ENCODE measurements at places on chromosomes 7 and 10. TPM values are rescaled to one million over a fixed set of nuclear protein-coding genes. Genes with fewer than 3 reads are reported as not detected.

Gene HOXA4
- total RNA-seq, result 37.6 TPM

- no peak overlapping the region for H3K27ac ChIP-seq
- no peaks in the 10 kb centered on the region for H3K36me3 ChIP-seq
- H3K4me1 ChIP-seq, result peaks cover 11% of the 10 kb centered on the region
- DNase-seq, result peak; percentile 39
- H3K4me3 ChIP-seq, result no peak overlapping the region
These were observed 181.8 kb downstream of the DNAJB6 start for GRCh38 chr7:157518514-157519175.

DNA sequence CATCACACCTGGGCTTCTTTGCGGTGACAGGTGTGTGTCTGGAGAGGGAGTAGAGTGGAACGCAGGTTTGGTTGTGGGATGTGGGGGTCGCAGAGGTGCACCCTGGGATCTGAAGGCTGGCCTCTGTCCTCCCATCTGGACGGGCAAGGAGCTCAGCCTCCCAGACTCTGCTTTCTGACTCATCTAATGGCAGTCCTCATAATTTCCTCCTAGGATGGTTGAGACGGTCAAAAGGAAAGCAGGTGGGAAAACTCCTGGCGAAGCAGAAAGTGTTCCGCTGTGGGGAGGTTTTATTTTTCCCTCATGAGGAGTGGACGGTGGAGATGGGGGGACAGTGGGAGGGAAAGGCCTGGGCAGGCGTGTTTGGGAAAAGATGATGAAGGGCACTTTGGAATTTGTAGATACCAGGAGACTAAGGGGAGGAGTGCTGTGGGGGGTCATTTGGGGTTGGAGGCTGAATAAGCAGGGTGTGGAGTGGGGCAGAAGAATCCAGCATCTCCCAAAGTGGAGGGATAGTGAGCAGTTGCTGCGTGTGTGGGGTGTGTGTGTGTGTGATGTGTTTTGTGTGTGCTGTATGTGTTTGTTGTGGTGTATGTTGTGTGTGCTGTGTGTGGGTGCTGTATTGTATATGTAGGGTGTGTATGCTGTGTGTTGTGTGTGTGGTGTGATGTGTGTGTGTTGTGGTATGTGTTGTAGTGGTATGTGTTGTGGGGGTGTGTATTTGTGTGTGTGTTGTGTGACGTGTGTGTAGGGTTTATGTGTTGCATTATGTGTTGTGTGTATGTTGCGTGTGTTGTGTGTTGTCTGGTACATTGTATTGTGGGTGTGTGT is 97.2 kb upstream of the PODXL start:
- no peak for DNase-seq
- H3K4me1 ChIP-seq, result peaks cover 6% of the 10 kb centered on the region

Gene PRTFDC1
- 22.9 TPM for total RNA-seq

GRCh38 chr10:127257395-127257794 is 61.0 kb upstream of the INSYN2A start:
- peaks cover 34% of the 10 kb centered on the region for H3K36me3 ChIP-seq
- DNase-seq, result no peak
- H3K4me1 ChIP-seq, result peaks cover 5% of the 10 kb centered on the region
- no peak overlapping the region for H3K4me3 ChIP-seq
- no peak overlapping the region for H3K27ac ChIP-seq
- H3K27me3 ChIP-seq, result no peaks in the 10 kb centered on the region

Gene GTPBP10
- 22.9 TPM for total RNA-seq

Gene AKR1C3
- 14.6 TPM for total RNA-seq

- no peak overlapping the region for H3K4me3 ChIP-seq
- no peaks in the 10 kb centered on the region for H3K27me3 ChIP-seq
- H3K27ac ChIP-seq, result no peak overlapping the region
- H3K4me1 ChIP-seq, result no peaks in the 10 kb centered on the region
- no peak for DNase-seq
These were observed 225.7 kb downstream of the PLXDC2 start for GRCh38 chr10:20041931-20042330.

Gene LRRC61
- 13.0 TPM for total RNA-seq

- H3K27me3 ChIP-seq, result no peaks in the 10 kb centered on the region
- H3K4me1 ChIP-seq, result no peaks in the 10 kb centered on the region
- peaks cover 37% of the 10 kb centered on the region for H3K36me3 ChIP-seq
- H3K4me3 ChIP-seq, result no peak overlapping the region
These were observed 81.0 kb downstream of the SIRT1 start for GRCh38 chr10:67965456-67965855.

DNA sequence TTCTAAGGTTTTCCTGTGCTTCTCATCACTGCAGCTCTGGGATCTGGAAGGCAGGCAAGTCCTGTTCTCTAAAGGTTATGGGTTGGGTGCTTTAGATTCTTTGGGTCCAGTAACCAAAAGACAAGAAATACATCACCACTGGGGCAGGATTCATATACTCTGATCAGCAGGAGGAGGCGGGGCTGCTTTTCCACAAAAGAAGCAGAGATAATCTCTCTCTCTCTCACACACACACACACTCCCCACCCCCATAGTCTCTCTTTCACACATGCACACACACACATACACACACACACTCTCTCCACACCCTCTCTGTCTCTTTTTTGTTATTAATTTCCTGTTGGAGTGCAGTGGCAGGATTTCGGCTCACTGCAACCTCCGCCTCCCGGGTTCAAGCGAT is 13.0 kb upstream of the ACBD5 start:
- H3K4me3 ChIP-seq, result peak overlapping the region; percentile 55
- no peak for DNase-seq
- H3K27ac ChIP-seq, result no peak overlapping the region
- H3K4me1 ChIP-seq, result peaks cover 5% of the 10 kb centered on the region
- peaks cover 3% of the 10 kb centered on the region for H3K36me3 ChIP-seq

DNA sequence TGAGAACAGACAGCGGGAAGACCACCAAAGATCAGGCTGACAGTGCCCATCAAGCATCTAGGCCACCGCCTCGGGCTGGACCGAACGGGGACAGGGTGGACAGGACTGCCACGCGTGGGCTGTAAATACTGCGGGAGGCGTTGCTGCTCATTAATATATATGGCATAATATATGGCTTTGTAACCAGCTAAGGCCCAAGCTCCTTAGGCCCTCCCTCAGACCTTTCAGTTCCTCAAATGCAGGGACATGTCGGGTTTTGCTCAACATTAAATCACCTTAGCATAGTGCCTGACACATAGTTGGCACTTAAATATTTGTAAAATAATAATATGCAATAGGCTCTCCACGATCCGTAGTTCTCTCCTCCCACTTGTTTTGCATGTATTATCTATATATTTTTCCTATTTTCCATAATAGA is 402 bp upstream of the TMEM168 start:
- H3K4me3 ChIP-seq, result peak overlapping the region; percentile 98
- H3K27me3 ChIP-seq, result no peaks in the 10 kb centered on the region
- H3K36me3 ChIP-seq, result peaks cover 21% of the 10 kb centered on the region

GRCh38 chr10:15539262-15539661 is 168.2 kb upstream of the FAM171A1 start:
- H3K4me1 ChIP-seq, result no peaks in the 10 kb centered on the region
- no peak overlapping the region for H3K27ac ChIP-seq
- no peak for DNase-seq
- H3K4me3 ChIP-seq, result no peak overlapping the region

DNA sequence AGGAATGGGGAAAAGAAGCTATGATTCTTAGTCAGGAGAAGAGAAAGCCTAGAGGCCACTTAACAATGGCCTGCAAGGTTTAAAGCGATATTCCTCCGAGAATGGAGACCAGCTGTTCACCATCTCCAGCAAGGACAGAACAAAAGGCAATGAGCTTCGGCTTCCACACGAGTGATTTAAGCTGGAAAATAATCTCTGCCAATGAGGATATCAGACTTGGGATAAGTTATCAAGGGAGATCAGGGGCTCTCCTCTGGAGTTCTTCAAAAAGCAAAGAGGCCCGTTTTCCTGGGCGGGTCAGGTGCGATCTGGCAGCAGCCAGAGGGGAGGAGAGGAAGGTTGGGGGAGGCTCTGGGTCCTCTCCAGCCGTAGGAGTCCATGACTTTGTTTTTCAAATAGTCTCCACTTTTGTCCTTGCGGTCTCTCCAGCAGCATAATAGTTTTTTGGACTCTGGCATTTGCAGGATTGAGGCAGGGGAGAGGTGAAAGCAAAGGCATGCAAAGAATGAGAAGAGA is 211.3 kb downstream of the SKIDA1 start:
- H3K27ac ChIP-seq, result peak overlapping the region; percentile 87
- H3K36me3 ChIP-seq, result no peaks in the 10 kb centered on the region
- peak overlapping the region; percentile 27 for H3K4me3 ChIP-seq
- H3K27me3 ChIP-seq, result no peaks in the 10 kb centered on the region
- peaks cover 30% of the 10 kb centered on the region for H3K4me1 ChIP-seq

Gene TWIST1
- 121 TPM for total RNA-seq

Gene LRMDA
- total RNA-seq, result 2.0 TPM
